ENCODE measurements at places on chromosomes 7 and 10.

- no peak for DNase-seq
Measured at GRCh38 chr7:50412973-50413372, 37.2 kb downstream of the FIGNL1 start.

- DNase-seq = peak; percentile 71
Measured at GRCh38 chr7:85469446-85470010, 282.7 kb upstream of the SEMA3D start.

DNA sequence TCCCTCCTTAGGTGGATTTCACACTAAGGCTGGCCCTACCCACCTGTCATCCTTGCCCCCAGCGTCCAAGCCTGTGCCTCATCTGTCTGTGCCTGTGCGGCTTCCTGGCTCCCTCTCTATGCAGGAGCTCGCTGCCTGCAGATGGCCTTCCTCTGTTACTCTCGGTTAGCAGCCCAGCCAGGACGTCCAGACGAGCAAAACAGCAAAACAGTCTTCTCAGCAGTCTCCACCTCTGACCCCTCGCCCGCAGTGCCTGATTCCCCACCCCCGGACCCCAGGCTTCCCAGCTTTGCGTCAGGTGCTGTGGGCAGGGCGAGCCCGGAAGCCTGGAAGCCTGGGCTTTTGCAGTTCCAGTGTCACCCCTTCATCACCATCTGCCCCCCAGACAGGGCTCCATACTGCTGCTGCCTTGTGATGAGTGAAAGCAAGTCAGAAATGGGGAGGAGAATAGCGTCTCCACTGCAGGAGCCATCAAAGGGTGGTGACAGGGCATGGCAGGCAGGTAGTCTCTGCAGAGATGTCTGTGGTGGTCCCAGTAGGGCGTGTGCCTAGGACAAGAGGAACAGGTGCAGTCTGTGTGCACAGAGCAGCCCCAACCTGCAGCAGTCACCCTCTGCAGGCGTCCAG lies 88.5 kb downstream of the ADCY1 start:
- no peak for DNase-seq

DNA sequence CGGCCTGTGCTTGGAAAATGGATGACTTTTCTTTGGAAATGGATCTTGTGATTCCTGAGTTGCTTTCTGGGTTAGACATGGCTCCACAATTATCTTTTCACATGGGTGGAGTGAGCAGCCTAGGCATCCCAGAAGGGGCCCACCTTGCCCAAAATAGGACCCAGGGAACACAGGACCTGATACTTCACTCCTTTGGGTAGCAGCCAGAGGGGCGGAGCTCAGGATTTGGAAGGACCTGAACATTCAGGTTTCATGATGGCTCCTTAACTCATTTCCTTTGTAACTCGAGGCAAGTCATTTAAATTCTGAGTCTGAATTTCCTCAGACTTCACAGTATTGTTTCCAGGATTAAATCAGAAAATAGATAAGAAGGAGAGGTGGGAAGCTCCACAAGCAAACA lies 178.3 kb upstream of the ZMIZ1 start:
- DNase-seq = no peak

- peak; percentile 27 for DNase-seq
Measured at GRCh38 chr7:116966601-116967000, 13.3 kb downstream of the ST7 start.

DNA sequence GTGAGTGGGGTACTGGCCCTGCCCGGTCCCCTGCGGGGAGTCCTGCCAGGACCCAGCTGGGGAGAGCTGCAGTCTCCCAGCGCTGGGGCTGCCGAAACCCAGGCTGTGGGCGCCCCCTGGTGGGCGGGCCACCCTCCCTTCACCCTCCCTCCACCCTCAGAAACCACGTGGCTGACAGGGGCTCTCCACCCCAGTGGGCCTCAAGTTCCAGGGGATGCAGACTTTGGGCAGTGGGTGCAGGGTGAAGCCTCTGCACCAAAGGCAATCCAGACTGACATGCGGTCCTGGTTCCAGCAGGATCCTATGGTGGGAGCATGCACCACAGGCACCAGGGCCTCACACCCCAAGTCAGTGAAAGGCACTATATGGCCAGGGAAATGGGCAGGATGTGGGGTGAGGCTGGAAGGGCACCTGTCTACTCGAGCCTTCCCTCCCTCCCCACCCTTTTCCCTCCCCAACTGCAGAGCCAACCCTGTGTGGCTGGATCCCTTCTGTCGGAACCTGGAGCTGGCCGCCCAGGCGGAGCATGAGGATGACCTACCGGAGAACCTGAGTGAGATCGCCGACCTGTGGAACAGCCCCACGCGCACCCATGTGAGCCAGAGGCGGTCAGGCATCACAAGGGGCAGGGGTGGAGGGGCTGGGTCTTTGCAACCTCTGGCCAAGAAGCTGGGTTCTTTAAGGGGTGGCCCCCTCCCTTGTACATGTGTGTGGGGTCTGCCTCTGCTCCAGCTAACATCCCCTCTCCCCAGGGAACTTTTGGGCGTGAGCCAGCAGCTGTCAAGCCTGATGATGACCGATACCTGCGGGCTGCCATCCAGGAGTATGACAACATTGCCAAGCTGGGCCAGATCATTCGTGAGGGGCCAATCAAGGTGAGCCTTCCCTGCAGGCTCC lies 38.8 kb downstream of the PSAP start:
- peak; percentile 39 for DNase-seq

- DNase-seq = no peak
Measured at GRCh38 chr7:102281785-102282184, 4.9 kb upstream of the SH2B2 start.

DNA sequence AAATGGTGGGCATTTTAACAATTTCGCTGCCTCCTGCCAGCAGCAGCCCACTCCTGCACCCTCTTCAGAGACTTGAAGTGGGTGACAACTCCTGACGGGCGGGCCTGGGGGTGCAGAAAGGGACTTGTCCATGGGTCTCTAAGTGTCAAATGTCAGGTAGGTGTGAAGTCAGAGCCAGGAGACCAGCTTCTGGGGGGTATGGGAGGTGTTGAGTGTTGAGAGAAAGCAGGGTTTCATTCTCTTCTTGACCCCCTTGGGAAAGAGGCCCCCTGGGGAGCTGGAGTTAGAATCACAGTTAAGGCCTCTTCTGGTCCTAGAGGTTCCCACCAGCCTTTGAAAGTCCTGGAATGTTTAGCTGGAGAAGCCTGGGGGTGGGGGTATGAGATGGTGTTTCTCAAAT lies 11.6 kb upstream of the PALD1 start:
- DNase-seq = no peak

DNA sequence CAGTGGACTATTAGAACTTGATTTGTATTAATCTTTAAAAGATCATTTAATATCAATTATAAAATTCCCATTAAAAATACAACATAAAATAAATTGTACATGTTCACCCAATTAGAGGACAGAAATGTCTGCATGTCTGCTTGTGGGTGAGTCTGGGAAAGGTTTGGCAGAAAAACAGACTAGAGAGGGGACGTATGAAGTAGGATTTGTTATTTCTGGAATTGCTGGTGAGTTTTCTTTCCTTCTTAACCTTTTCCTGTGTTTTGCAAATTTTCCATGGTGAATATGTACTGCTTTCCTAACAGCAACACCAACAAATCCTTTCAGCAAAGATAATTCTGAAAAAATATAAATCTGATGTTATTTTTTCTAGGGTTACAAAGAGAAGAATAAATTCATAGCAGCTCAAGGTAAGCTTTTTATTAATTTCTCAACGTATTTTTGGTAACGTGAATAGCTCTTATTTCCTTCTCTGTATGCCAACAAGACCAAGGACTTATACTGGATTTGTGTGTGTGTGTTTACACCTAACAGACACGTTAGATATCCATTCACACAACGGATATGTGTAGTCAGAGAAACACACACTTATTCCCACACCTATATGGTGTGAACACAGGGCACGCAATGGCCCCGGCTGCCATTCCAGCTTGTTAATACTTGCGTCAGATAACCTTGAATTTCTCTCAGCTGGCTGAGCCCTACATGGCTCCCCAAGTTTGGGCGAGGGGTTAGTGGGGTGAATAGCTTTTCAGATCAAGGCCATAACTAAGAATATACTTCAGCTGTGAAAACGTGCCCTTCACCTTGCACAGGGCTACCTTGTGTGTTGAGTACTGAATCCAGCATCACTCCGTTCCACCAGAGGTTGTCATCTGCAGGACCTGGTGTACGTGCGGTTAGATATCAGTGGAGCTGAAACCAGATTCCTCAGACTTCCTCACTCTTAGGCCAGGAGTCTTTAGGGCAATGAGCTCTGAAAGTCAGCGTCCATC lies 64.6 kb downstream of the MKI67 start:
- DNase-seq = no peak

- no peak for DNase-seq
Measured at GRCh38 chr7:36057323-36057722, 95.7 kb upstream of the EEPD1 start.

DNA sequence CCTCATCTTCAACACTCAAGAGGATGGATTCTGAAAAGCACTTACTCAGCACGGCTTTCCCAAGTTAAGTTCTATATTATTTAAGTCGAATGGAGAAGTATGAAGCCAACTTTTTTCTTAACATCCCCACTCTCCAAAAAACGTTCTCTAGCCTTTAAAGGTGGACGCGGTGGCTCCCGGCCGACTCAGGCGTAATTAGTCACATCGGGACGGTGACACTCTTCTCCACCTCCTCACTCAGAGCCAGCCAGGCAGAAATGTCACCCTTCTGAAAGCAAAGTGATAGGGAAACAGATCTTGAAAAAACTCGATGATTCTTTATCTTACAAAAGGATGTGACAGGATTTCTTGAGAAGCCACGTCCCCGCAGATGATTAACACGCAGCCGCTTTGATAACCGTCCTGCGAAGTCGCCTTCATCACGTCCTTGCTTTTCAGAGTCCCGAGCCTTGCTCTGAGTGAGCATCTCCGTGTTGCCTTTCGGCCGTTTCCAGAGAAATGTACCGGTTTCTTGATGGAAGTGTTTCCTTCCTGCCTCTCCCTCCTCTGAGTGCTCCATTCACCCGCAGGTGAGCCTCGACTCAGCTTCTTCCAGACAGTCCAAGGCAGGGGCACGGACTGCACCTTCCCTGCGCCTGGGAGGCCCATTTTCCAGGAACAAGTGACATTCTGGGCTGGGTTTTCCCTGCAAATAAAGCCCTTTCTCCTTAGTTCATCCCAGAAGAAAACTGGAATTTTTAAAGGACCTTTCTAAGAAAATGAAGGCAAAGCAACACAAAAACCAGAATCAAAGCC lies 314.8 kb downstream of the DNAJB6 start:
- DNase-seq = no peak

- no peak for DNase-seq
Measured at GRCh38 chr7:119320316-119320715, 952.7 kb upstream of the KCND2 start.

GRCh38 chr7:76231583-76231982 lies 29.9 kb downstream of the SRRM3 start:
- no peak for DNase-seq

- DNase-seq = no peak
Measured at GRCh38 chr10:89214566-89215165, 7.5 kb upstream of the CH25H start.

DNA sequence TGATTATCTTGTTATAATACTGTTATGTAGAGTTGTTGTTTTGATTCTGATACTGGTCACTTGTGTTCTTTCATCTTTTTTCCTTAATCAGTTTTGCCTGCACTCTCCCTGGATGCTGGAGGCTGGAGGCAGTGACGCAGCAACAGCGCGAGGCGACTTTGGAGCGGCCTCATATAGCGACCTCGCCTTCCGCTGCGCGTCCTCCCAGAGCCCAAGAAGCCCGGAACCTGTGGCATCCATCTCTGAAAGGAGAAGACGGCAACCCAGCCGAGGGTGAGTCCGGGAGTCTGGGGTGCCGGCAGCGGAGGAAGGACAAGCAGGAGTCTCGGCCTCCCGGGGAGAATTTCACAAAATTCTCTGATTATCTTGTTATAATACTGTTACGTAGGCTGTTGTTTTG lies 161.2 kb downstream of the ZNF33B start:
- DNase-seq = no peak

GRCh38 chr7:96303105-96303685 lies 18.7 kb downstream of the SLC25A13 start:
- DNase-seq = peak; percentile 34

DNA sequence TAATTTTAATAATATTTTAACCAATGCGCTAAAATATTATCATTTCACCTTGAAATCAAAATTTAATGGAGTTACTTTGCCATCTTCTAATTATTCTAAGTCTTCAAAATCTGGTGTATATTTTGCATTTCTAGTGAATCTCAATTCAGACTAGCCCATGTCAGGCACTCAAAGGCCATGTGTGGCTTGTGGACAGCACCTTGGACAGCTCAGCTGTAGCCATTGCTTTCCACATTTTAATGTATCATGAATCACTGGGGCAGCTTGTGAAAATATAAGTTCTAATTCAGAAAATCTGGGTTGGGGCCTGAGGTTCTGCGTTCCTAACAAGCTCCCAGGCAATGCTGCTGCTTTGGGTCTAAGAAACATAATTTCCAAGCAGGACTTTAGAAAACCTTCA lies 57.2 kb downstream of the MGAM2 start:
- DNase-seq = peak; percentile 5

DNA sequence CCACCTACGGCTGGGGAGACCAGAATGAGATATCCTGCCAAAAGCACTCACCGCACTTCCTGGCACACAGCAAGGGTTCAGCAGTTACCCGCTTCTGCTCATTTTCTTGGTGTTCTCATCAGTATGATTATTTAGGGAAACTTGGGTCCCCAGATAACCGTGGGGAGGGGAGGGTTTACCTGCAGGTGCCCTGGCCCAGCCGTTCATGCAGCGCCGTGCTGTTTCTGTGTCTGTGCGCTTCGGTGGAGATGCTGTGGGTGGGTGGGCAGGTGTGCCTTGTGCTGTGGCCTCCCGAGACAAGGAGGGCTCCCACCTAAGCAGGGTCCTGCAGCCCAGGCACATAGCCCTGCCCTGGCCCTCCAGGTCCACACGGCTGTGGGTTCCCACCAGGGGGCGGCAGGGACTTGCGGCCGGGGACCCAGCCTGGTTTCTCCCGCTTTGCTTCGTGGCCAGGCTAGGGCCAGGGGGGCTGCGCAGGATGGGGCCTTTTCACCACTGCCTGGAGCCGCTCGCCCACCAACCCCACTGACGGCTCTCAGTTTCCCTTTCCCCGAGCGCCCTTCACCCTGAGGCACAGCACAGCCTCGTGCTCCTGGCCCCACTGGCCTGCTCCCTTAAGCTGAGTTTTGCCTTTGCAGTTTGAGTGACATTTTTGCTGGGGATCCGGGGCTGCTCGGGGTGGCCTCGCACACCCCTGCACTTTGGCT lies 78.5 kb downstream of the LHPP start:
- peak; percentile 36 for DNase-seq

DNA sequence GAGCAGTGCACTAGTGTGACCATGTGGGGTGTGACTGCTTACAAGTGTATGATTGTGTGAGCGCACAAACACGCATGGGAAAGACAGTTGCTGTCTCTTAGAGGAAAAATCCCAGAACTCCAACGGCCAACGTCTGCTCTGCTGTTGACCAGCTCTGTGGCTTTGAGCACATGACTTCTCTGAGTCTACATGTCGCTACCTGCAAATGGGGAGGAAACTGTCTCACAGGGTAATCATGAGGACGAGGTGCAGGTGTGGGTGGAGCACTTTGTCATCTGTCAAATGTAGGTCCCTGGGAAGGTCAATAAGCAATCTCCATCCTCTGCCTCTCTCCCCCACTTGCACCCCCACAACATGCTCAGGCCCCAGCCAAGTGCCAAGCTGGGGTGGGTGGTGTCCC lies 31.2 kb upstream of the TLX1 start:
- no peak for DNase-seq
